Activated CD8-positive, alpha-beta memory T cell treated with anti-CD3 and anti-CD28 coated beads, Interleukin-2, amount 50 U/mL, for 48 hours (primary cell): ENCODE measurements at places on chromosomes 6 and 20.

GRCh38 chr6:35311390-35312075 is 13.9 kb downstream of the DEF6 start:
- DNase-seq = peak; percentile 71

DNA sequence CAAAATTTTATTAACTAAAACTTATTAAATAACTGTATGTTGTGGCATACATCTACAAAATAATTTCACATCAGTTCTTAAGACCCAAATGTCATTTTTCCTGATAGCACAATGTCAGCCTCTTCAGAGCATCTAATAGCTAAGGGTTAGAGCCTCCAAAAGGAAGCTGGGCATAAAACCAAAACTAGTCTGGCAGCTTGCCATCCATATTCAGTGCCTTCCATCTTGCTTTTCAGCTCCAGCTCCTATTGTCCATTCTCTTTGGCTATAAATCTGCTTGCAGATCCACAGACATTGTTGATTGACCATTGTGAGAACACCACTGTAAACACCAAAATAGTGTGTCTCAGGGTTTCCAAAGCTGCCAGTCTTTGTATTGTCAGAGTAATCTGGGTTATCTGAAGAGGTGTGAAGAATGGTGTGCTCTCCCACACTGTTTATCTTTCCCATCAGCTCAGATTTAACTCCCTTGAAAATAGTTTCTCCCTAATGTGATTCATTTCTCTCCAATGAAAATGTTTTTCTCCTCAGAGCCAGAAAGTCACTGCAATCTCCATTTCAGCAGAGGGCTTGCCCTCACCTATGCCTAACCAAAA is 154.8 kb upstream of the KCNQ5 start:
- no peak for DNase-seq

DNA sequence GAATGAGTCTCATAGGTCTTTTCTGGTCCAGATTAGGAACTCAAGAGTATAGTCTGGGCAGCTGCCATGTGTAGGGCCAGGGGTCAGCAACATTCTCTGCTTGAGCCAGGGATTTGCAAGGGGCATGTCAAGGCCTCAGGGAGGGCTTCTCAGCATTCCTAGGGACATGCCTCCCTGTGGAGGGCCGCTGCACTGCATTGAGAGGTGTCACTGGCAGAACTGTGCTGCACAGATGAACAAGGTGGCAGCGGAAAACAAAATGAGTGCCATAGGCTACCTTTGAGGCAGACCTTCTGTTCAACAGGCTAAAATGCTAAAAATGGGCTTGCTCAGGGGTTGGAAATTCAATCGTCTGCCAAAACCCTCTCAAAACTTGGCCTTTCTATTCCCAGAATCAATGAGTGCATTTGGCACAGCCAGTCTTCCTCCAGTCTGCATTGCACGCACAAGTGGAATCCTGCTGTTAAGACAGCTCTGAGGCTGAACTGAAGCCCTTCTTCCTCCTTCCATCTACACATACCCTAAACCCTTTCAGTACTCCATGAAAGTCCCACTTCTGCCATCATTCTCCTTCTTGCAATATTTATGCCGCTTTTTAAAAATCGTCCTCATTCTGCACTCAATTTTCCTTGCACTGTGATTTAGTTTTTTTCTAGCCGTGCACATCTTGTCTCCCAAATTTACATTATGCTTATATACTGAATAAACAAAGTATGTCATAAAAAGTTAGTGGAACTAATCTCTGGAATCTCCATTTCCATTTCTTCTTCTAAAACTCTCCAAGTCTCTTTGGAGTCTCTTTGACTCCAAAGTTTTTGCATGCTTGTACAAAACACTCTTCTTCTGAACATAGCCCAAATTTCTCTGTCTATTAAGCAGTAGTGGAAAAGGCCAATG is 51.7 kb downstream of the SLC26A8 start:
- no peak for DNase-seq

GRCh38 chr6:31354864-31355582 is 2.0 kb downstream of the HLA-B start:
- DNase-seq = no peak

GRCh38 chr6:132648828-132649227 is 10.2 kb downstream of the TAAR1 start:
- DNase-seq = no peak

- DNase-seq = no peak
Measured at GRCh38 chr6:89313006-89313405, 2.1 kb downstream of the GABRR2 start.

DNA sequence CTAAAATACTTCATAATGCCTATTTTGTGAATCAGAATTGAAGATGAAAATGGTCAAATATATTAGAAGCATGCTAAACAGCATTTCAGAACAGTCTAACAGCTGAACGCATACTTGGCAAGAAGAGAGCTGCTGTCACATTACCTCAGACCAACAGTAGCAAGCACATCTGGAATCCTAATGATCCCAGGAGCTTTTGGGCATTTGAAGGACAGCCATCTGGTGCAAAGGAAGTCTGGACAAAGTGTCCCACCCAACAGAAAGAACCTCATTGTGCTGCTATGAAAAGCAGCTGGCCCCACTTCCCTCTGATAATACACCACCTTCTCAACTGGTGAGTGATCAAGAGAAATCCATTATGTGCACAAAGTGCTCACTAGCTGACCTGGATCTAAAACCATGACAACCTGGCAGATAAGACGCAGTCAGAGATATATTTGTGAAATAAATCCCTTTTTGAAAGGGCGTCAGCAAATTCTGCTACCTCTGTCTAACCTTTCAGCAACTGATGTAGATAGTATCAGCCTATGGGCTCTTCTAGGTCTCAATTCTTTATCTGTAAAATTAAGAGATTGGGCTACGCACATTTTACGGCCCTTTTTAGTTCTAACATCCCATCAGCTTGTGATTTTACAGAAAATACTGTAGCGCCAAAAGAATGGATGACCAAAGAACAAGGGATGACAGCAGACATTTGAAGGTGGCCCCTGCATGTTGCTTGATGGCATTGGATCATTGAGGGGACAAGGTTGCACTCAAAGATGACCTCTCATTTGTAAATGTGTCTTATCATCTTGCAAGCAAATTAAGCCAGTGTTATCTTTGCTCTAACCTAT is 78.7 kb downstream of the SGK1 start:
- DNase-seq = no peak

DNA sequence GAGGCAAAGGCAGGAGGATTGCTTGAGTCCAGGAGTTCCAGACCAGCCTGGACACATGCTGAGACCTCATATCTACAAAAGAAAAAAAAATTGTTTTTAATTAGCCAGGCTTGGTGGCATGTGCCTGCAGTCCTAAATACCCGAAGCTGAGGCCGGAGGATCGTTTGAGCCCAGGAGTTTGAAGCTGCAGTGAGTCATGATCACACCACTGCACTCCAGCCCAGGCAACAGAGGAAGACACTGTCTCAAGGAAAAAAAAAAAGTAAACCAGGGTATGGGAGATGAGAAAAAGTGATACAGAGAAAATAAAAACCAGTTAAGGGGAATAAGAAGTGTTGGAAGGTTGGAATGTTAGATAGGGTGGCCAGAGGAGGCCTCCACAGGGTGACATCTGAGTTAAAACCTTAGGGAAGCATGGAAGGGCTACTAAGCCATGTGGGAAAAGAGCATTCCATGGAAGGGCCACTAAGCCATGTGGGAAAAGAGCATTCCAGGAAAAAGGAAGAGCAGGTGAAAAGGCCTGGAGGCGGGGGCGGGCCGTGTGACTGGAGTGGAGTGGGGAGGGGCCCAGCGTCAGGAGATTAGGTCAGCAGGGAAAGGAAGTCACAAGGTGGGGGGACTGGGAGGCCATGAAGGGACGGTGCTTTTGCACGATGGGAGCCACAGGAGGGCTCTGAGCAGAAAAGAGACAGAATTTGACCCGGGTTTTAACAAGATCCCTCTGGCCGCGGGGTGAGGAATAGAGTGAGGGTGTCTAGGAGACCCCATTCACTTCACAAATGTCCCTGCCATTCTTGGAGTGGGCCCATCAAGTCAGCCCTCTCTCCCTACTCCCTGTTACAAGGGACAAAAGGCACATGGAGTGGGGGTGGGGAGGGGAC is 18.3 kb downstream of the CPNE5 start:
- no peak for DNase-seq

DNA sequence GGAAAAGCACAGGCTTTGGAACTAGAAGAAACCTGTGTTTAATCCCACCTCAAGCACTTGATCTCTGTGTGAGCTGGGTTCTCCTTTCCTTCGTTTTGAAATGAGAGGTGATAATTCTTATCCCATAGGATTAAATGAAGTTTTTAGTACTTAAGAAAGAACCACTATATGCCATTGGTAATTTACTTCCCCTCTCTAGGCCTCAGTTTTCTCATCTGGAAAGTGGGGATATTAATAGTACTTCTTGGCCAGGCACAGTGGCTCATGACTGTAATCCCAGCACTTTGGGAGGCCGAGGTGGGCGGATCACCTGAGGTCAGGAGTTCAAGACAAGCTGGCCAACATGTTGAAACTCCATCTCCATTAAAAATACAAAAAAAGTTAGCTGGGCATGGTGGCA is 14.1 kb downstream of the REM1 start:
- DNase-seq = no peak

GRCh38 chr20:43507150-43508080 is at the start of gene L3MBTL1:
Gene L3MBTL1 (plus strand): TSS chr20:43507697. CDS start chr20:43513504, 5,807 bp downstream.
- peak; percentile 58 for DNase-seq

- no peak for DNase-seq
Measured at GRCh38 chr6:76862936-76863335, 600.4 kb downstream of the HTR1B start.

- no peak for DNase-seq
Measured at GRCh38 chr6:100099189-100100074, 105.4 kb upstream of the MCHR2 start.

DNA sequence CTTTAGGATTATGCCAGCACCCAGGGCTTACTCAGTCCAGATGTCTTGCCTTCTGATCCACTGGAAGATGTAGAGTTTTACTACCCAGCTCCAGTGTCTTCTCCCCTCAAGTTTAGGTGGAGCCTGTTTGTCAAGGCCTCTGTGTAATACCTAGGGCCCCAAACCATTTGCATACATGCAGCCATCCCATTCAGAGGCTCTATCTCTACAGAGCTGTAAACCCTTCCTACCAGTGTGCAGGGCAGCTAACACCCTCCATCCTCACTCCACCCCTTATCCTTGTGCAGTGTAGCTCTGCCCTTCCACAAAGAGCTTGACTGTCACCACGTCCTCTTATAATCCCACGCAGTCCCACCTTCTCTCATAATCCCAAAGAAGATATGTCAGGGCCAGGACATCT is 84.8 kb upstream of the SHLD1 start:
- DNase-seq = no peak

DNA sequence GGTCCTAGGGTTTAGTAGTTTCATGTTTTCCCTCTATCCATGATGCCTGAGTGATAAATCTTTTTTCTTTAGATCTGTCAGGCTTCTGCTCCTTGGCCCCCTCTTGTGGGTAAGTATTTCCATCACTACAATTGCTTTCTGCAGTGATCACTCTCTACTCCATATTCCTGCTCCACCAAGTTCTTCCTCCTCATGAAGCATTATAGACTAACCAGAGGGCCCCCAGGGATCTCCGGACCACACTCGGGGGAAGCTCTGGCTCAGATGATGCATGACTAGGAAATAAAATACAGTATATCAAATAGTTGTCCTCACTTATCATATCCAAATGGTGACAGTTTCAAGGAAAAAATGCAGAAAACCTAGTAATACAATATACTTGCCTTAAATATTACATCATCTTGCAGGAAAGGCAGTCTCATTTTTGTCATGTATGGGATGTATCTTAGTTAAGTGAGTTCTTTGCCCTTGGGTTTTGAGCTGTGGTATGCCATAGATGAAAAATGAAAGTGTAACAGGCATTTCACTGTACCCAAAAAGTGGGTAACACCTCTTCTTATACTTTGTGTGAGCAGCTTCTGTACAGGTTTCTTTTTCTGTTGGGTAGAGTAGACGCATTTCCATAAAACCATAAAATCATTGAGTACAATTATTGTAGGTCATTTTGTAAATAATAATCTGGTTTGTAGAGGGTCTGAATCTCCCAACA is 200.9 kb upstream of the EYA4 start:
- no peak for DNase-seq

- no peak for DNase-seq
Measured at GRCh38 chr6:138387577-138388368, 10.1 kb downstream of the SMIM28 start.
